ENCODE measurements at places on chromosomes 6 and 20.
A peak's percentile ranks its signal among the peaks of the same experiment; 100 is the strongest.

GRCh38 chr6:124599656-124600055 is 362.6 kb upstream of the RNF217 start:
- DNase-seq = no peak

DNA sequence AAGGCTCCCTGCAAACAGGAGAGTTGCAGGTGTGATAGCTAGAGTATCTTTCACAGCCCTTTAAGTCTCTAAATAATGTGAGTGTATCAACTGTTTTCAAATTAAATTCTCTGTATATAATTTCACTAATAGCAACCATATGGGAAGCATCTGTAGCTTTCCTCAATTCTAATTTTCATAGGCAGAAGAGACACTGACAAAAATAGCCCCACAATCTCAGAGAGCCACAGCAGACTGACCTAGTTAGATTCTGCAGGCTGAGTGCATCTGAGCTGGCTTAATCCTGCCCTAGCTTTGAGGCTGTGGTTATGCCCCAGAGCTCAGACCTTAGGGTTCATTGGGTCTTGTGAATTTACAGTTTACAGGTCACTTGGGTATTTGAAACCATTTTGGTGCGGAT is 63.9 kb downstream of the MAP7 start:
- no peak for DNase-seq

DNA sequence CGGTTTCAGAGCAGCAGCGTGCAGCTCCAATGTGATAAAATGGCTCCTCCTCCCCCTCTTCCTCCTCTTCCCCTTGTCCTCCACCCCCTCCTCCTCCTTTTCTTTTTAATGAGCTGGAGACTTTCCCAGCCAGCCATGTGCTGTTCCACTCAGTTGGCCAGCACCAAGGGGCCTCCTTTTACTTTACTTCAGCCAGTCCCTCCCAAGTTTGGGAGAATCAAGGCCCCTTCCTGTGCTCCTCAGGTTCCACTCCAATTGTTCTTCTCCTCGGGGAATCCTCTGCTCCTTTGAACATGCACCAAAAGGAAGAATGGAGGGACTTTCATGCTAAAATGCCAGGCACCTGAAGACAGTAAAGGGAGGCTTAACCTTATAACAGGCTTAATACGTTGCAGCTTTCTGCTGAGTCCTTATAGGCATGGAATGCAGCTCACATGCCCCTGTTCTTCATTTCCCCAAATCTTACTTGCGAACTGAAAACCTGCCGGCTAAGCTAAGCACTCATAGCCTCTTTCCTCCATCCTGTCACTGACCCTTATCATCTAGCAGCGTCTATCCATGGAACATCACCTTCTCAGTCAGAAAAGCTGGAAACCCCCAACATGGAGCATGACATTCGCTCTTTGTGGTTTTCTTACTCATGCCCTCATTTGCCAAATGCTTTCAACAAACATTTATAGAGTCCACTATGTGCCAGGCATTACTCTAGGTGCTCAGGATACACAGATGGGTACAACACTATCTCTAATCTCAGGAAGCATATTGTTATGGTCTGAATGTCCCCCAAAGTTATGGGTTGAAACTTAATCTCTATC is 170.6 kb downstream of the PHACTR1 start:
- no peak for DNase-seq

DNA sequence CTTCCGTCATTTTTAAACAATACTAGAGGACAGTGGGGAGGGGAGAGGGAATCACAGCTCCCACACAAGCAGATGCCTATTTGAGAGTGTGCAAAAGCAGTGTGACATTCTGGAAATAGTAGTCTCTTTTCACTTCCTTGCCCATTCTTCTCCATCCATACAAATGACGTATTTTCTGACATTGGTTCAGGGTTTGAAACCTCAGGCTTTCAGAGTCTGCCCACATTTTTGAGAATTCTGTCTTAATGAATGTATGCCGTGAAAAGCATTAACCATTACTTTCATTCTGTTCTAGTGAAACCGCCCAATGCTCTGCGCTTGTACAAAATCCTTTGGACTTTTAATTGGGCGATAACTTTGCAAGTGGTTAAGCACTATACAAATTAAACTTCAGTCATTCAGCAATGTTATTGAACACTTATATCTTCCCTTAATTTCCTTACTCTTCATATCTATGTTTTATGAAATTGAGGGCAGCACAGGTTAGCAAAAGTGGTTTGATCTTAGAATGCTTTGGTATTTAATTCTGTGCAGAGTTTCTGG is 265.7 kb downstream of the SOX4 start:
- DNase-seq = no peak

- DNase-seq = no peak
Measured at GRCh38 chr6:17863901-17864754, 123.3 kb downstream of the KIF13A start.

GRCh38 chr20:50054626-50055511 is 58.1 kb downstream of the UBE2V1 start:
- no peak for DNase-seq

DNA sequence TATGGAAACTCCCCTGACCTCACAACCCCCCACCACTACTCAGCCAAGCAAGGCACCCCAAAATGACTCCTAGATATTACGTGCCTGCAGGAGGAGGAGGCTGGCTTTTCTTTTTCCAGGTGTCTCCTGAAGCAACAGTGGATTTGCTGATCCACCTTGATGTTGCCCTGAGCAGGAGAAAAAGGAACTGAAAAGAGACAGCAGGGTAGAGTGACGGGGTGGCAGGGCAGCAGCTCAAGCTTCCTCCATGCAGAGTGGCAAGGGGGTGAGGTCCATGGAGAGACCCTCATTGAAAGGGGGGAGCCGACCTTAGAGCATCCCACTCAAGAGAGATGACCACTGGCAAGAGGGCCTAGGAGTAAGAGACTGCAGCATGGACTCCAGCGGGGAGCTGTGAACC is 112.0 kb upstream of the SIRPA start:
- no peak for DNase-seq

DNA sequence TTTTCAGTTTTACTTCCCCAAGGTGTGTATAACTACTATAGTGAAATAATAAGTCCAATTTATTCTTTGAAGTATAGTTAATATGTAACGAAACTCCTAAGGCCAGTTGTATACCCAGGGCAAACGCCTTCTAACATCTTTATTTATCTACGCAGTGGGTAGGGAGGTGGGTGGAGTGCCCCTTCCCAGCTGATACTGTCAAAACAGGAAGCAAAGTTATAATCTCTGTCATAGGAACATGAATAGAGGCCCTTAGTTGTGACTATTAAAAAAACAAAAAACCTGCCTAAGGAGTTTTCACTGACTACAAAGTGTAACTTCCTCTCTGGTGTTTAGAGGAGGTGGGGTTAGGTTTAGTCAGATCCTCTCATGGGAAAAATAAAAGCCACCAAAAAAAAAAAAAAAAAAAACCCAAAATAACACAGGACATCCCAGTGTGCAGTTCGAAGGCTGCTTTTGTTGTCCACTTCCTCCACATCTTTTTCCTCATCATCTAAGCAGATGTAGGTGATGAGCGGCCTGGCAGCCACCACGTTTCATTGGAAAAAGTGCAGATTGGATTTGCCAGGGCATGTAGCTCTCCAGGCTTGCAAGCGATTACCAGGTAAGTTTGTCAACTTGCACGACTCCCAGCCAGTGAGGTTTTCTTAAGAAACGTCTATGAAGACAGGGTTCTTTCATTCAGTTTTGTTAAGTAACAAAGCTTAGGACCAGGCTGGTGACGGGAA is 58.7 kb downstream of the UTRN start:
- no peak for DNase-seq

DNA sequence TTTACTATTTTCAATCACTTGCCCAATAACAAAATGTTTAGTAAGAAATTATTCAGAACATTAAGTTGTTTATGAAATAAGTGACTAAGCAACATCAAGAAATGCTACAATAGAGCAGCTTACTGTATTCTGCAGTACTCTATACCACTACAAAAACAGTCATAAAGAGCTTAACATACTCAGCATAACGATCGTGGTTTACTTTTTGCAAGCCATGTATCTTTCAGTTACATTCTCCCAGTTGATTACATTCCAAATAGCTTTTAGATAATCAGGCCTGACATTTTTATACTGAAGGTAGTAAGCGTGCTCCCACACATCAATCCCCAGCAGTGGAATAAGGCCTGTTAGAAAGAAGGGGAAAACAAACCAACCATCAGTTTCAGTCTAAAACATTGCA is 10.7 kb downstream of the SOD2 start:
- DNase-seq = no peak

GRCh38 chr6:30155520-30156261 is 5.3 kb downstream of the TRIM10 start:
- DNase-seq = no peak

GRCh38 chr6:165842281-165842936 is 179.4 kb upstream of the PDE10A start:
- no peak for DNase-seq

GRCh38 chr6:72783666-72784065 is 161.8 kb downstream of the KCNQ5 start:
- DNase-seq = no peak

DNA sequence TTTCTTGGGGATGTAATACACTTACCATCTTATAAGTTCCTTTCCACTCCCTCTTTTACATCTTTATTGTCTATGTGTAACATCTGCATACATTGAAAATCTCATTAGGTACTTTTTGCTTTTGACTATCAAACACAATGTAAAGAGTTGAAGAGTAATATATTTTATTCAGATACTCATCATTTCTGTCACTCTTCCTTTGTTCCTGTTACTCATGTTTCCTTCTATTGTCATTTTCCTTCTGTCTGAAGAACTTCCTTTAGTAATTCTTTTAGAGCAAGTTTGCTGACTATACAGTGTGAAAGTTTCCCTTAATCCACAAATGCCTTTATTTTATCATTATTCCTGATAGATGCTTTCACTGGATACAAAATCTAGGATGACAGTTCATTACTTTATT is 339.8 kb downstream of the SOX4 start:
- DNase-seq = no peak

DNA sequence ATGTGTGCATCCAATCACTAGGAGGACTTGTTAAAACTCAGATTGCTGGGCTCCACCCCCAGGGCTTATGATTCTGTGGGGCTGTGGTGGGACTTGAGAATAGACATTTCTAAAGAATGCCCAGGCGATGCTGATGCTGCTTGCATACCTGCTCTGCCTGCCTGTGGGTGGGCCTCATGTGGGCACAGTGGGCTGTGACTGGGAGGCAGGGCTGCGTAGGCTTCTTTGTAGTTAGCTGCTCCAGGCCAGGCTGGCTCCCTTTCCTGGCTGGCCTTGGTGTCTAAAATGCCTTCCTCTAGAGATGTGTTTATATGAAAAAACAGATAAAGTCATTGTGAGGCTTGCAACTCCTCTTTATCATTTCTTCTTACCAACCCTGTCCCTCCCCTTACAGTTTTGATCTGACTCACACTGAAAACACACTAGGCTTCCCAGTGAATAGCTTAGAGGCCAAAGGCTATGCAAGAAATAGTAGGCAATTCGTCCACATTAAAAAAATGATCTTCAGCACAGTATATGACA is 495.5 kb upstream of the MAP3K7 start:
- no peak for DNase-seq

GRCh38 chr6:132404736-132405135 is 3.5 kb upstream of the MOXD1 start:
- no peak for DNase-seq

- peak; percentile 61 for DNase-seq
Measured at GRCh38 chr6:156808287-156808686, 31.1 kb downstream of the ARID1B start.

DNA sequence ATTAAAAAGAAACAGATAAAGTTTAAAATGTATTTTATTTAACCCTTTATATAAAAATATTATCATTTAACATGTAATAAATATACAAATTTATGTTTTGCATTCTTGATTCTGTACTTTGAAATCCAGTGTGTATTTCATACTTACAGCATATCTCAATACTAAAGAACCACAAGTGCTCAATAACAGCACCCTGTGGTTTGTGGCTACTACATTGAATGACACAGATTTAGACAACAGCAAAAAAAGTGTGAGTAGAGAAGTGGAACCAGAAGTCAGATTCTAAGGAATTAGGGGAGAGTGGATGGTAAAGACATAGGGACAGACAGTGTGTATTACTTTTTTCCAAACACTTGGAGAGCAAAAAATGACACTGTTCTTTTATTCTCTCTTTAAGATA is 524.5 kb downstream of the BMP2 start:
- no peak for DNase-seq

DNA sequence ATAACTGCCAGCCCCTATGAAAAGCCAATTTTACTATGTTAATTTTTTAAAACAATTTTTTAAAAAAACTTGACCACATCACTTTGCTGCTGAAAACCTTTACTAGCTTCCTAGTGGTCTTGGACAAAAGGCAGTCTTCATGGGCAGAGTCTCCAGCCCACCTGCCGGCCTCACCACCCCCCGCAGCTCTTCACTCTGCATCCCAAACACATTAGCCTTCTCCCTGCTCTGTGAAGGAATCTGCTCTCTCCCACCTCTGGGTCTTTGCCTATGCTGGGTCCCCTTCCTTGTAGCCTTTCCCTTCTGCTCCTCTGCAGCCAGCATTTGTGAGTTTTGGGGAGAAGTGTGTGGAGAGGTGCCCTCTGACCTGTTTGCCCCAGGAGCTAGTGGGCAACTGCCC is 170.7 kb upstream of the MLN start:
- DNase-seq = no peak

GRCh38 chr6:157982563-157983405 is 1.1 kb downstream of the SYNJ2 start:
- DNase-seq = no peak

DNA sequence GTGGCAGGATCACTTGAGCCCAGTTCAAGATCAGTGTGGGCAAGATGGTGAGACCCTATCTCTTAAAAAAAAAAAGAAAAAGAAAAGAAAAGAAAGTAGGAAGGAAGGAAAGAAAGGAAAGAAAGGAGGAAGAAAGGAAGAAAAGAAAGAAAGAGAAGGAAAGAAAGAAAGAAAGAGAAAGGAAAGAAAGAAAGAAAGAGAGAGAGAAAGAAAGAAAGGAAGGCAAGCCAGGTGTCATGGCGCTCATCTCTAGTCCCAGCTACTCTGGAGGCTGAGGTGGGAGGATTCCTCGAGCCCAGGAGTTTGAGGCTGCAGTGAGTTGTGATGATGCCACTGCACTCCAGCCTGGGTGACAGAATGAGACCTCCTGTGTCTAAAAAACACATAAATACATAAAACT is 11.5 kb upstream of the SRC start:
- no peak for DNase-seq

GRCh38 chr6:23526526-23526925 is 599.5 kb upstream of the NRSN1 start:
- DNase-seq = no peak

DNA sequence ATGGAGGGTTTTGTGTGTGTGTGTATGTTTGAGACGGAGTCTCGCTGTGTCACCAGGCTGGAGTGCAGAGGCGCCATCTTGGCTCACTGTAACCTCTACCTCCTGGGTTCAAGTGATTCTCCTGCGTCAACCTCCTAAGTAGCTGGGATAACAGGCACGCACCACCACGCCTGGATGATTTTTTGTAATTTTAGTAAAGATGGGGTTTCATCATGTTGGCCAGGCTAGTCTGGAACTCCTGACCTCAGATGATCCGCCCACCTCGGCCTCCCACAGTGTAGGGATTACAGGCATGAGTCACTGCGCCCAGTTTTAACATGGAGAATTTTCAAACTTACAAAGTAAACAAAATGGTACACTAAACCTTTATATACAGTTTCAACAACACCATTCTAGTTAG is 22.8 kb downstream of the AMD1 start:
- DNase-seq = no peak
